ENCODE measurements at places on chromosomes 7 and 10.

DNA sequence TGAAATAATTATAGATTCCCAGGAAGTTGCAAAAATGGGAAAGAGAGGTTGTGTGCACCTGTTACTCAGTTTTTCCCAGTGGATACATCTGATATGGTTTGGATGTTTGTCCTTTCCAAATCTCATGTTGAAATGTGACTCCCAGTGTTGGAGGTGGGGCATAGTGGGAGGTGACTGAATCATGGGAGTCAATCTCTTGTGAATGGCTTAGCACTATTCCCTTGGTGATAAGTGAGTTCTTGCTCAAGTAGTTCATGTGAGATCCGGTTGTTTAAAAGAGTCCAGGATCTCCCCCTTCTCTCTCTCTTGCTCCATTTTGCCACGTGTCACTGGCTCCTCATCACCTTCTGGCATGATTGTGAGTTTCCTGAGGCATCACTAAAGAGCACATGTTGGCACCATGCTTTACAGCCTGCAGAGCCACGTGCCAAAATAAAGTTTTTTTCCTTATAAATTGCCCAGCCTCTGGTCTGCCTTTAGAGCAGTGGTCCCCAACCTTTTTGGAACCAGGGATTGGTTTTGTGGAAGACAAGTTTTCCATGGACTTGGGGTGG is 149.2 kb downstream of the RAMP3 start:
- no peak for DNase-seq

DNA sequence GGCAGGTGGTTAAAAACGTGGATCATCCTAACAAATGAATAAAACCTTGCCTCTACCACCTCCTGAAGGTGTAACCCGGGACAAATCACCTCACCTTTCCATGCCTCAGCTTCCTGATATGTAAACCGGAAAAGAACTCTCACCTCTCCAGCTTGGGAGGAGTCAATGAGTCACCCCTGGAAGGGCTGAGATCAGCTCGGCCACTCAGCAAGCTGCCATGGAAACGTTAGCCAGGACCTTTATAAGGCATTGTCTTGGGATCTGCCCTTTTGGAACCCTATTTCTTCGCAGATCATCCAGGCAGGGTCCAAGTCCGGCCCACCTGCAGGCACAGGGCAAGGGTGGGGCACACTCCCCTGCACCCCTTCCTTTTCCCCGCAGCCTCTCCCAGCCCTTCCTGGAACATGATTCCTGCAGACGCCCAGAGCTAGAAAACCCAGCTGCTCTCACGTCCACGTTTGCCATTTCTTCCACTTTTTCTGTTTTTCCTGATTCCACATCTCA is 81.6 kb upstream of the PFKP start:
- DNase-seq: no peak

DNA sequence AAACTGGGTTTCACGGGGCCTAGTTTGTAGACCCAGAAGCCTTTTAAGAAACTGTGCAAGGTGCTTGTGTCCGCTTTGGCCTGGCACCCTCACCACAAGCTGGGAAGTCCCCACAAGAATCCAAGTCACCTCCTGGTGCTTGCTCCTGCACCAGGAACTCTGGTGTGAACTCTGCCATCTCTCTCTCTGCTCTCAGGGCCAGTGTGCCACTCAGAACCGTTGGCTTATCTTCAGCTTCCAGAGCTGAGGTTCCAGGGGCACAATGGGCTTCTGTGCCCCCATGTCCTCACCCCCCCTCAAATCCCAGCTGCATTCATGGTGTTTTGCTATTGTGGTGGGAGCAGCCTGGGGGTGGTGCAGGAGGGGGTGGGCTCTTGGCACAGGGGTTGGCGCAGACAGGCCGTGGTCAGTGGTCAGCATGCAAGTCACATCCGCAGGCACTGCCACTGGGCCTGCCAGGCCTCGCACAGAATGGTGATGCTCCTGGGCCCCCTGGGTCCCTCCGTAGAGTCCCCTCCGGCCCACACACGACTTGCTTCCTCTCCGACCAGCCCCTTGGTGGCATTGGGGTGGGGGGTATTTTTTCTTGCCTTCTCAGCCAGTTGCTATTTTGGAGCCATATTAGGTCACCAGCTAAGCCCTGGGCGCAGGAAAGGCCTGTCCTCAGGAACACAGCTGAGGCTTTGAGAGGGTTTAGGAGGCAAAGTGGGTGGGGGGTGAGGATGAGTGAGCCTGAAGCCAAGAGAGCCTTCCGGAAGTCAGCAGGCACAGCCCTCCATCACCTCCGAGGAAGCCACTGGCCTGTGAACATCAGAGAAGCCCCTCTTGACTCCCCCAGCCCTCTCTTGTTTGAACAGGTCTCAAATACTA is 3.0 kb downstream of the ZCCHC24 start:
- no peak for DNase-seq

- no peak for DNase-seq
These were observed 38.2 kb downstream of the WDR37 start for GRCh38 chr10:1094112-1095057.

GRCh38 chr7:30212701-30213111 is 71.7 kb upstream of the ZNRF2 start:
- DNase-seq: no peak

- no peak for DNase-seq
These were observed 65.1 kb downstream of the TACR2 start for GRCh38 chr10:69351589-69351988.

- no peak for DNase-seq
These were observed 18.2 kb downstream of the IL15RA start for GRCh38 chr10:5959142-5959541.

DNA sequence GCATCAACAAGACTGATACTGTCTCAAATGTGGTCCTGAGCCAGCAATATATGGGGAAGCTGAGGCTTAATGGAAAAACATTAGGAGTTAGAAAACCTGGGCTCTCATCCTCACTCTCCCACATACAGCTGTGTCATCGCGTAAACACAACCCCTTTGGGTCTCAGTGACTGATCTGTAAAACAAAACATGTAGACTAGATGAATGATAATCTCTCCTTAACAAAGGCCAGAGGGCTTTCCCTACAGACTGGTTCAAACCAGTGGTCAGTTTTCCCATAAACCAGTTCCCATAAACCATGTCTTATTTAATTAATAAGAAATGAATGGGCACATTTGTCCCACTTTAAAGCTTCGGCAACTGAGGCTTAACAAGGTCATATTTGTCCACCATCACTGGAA is 48.1 kb downstream of the OSBPL3 start:
- DNase-seq: no peak

GRCh38 chr10:131162866-131163843 is 148.4 kb downstream of the TCERG1L start:
- DNase-seq: no peak

DNA sequence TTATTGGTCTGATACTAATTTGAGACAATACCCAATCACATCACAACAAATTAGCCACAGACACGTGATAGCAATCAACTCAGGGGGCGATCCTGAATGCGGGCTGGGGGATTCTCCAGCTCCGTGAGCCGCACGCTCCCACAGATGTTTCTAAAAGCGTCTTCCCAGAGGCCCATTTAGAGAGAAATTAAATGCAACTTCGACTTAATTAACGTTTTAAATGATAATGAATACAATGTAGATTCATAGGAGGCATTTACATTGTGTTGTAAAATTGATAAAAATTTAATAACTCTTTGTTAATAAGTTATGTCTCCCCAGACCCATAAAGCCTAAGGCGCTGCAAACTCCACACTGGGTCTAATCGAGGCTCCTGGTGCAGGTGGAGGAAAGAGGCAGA is 642.6 kb downstream of the KCNMA1 start:
- no peak for DNase-seq

- no peak for DNase-seq
These were observed 715.0 kb upstream of the NRP1 start for GRCh38 chr10:34049469-34049868.

GRCh38 chr7:27346531-27347275 is 104.1 kb downstream of the EVX1 start:
- no peak for DNase-seq

- DNase-seq: no peak
These were observed 716.7 kb downstream of the CCSER2 start for GRCh38 chr10:85045046-85045445.

DNA sequence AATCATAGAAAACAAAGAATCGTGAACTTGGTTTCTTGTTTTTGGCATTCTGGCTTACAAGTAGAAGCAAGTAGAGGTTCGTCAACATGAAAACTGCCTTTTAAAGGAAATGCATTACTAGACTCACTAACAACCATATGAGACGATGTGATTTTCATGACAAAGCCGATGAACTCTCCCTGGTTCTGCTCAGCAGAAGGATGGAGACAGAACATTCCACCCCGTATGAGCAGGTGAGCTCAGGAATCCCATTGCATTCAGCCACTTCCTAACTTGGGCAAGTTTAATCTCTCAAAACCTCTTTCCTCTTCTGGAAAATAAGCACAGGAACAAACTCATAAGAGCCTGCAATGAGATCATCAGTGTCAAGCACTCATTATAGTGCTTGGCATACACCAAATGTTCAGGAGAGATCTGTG is 57.4 kb upstream of the SVIL start:
- DNase-seq: no peak

GRCh38 chr7:106462914-106463482 is 178.2 kb upstream of the NAMPT start:
- DNase-seq: no peak

GRCh38 chr7:137871170-137871915 is 24.6 kb upstream of the DGKI start:
- no peak for DNase-seq
